HuH-7 (cell line): ENCODE measurements at places on chromosomes 2 and 18.

GRCh38 chr2:155815851-155816250, 516.7 kb downstream of the NR4A2 start:
- peak; percentile 26 for DNase-seq

GRCh38 chr2:73703675-73704074, 33.5 kb downstream of the TPRKB start:
- DNase-seq: no peak

- DNase-seq: peak; percentile 86
Observed at GRCh38 chr2:26345545-26346453, at the start of gene SELENOI. TSS of gene SELENOI (plus strand) at chr2:26346143. CDS start at chr2:26346233, 90 bp downstream.

- DNase-seq: peak; percentile 4
Observed at GRCh38 chr18:63850020-63850419, 37.5 kb upstream of the SERPINB2 start.

GRCh38 chr18:12630136-12630535, 27.8 kb downstream of the SPIRE1 start:
- DNase-seq: no peak

- DNase-seq: no peak
Observed at GRCh38 chr2:226793646-226794045, 6.0 kb downstream of the IRS1 start.

GRCh38 chr18:6624661-6625311, 104.7 kb upstream of the ARHGAP28 start:
- no peak for DNase-seq

GRCh38 chr2:96534141-96534540, 2.4 kb upstream of the ARID5A start:
- no peak for DNase-seq

GRCh38 chr2:59827677-59828076, 725.8 kb downstream of the BCL11A start:
- DNase-seq: no peak

- no peak for DNase-seq
Observed at GRCh38 chr18:22385718-22386117, 32.0 kb downstream of the CTAGE1 start.

DNA sequence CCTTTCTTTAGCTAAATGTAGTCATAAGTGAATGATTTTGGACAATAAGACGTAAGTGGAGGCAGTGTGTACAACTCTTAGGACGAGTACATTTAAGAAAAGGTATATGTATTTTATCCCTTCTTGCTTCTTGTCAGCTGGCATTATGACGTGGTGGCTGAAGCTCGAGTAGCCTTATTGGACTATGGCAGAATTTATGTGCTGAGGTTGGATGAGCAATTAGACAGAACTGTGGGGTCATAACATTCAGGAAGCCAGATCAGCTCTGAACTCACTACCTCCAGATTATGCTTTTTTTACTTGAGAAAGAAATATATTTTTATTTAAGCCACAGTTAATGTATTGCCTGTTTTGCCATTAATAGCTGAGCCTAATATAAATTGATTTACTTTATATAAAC, 661.5 kb downstream of the ERBB4 start:
- DNase-seq: no peak

DNA sequence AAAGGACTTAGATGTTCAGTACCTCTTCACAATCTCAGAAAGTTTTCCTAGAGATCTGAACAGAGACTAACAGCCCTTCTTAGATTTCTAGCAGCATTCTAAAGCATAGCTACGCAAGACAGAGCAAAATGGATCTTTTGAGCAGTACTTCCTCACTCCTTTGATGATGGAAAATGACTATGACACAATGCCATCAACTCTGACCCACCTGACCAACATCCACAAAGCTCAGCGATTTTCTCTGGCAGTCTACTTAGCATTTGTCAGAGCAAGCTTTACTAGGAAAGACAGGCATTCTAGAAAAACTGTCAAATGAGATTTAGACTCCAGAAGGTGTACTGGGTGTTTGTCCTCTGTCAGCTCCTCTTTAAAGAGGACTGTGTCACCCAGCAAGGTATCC, 180.9 kb upstream of the ACVR2A start:
- DNase-seq: no peak

DNA sequence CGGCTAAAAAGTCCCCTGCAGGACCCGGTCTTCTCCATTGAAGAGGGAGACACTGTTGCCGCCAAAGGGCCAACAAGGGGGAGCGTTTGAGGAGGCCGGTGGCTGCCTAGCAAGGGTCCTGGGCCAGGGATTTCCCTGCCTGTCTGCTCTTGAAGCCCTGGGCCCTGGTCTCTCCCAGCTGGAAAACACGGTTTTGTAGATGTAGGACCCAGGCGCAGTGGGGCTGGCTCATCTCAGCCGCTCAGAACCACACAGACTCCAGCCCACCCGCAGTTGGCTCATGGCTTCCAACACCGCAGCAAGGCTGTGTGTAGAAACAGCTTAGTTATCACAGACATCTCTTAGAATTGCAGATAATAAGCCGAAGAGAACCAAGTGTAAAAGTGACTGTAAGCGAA, 57.1 kb upstream of the TWIST2 start:
- DNase-seq: no peak

DNA sequence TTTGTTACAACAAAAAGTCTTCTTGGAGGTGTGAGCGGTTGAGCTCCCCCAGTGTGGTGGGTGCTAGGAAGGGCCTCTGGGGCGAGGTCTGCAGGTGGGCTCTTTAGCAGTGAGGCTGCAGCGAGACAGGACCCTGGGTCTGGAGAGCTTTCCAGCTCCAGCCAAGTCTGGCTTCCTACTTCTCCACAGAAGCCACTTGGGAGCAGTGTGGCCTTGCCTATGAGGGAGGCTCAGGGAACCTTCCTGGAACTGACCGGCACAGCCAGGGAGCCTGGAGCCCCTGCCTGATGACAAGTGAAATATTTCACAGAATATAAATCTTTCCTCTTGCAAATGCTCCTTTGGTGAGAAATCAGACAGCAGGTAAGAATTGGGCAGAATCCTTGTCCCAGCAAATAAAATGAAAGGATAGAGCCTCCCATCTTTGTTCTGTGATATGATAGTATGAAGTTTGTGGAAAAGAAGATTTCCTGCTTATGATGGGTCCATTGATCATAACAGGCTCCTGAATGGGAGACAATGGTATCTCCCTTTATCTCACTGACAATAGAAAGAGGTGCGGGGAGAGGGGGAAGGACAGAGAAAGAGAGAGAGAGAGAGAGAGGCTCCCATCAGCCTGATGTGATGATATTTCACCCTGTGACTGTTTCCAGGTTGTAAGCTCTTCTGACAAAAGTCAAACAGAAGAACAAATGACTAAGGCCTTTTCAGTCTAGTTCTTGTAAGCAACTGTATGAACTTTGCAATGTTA, 289.8 kb upstream of the SPRED2 start:
- DNase-seq: peak; percentile 30

GRCh38 chr2:194539425-194539824, 1117.6 kb upstream of the SLC39A10 start:
- peak; percentile 1 for DNase-seq

DNA sequence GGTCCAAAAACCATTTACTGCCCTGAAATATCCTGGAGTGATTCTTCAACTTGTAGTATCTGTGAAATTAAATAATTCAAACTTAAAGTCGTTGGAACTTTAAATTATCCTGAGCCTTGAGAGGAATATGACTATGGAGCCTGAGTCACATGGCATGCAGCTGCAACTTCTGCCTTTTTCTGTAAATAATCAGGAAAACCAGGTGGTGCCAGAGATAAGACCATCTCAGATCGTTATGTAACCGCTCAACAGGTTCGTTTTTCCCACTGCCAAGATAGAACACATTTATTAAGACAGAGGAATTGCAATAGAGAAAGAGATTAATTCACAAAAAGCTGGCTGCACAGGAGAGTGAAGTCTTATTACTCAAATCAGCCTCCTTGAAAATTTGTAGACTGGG, 876.5 kb downstream of the SUCLG1 start:
- no peak for DNase-seq

DNA sequence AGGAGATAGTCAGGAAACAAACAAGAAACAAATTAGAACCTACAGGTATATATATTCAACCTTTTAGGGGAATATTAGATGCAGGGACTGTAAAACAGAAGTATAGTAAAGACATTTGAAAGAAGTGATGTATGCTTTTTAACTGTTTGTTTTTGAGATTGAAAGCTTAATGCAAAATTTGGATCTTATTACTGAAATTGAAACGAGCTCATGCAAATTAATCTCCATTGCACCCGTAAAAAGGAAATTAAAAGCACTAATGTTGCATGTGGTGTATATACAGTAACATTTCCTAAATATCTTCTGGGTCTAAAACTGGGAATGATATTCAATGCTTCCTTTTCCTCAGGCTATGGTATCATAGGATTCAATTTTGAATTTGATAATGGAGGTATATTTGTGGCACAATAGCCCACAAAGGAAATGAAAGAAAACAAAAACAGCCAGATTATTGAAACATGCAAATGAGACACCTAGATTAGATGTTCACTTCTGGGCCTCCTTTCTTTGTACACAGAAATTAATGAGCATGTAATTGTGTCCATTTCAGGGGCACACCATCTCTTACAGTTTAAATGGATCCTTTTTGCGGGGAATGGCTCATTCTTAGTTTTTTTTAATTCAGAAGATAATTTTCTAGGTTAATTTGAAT, 1.6 kb upstream of the ELOA2 start:
- DNase-seq: no peak

DNA sequence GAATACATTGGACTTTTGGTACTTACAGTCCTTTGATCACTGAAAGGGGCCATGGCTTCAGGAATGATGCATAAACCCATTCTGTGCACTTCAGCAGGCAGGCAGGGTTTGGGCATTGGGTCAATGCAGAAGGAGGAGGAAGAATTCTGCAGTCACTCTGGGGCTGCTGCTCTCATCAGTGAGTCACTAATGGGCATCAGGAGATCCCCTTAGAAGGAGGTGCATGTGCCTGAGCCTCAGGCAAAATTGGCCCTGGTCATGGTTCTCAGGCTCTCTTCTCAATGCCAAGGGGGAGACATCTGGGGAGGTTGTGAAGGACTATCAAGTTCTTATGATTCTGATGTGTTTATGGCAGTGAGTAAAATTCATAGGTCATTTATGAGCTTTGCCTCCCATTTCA, 52.0 kb upstream of the TNP1 start:
- DNase-seq: no peak

GRCh38 chr2:69390471-69390870, 3.4 kb upstream of the GFPT1 start:
- no peak for DNase-seq

DNA sequence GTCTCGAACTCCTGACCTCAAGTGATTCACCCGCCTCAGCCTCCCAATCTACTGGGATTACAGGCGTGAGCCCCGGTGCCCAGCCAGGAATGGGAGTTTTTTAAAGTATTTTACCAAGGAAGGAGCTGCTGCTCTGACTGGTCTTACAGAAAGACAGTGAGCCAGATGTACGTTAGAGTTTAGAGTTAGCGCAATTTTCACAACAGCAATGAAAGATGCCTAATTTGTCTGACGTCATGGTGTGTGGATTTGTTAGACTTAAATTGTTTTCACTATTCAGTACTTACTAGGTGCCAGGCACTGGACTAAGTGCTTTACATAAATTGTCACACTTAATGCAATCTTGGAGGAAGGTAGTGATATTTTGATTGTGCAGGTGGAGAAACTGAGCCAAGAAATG, 12.4 kb upstream of the RPL37A start:
- no peak for DNase-seq

- no peak for DNase-seq
Observed at GRCh38 chr2:86249579-86250391, 50.5 kb downstream of the MRPL35 start.

- no peak for DNase-seq
Observed at GRCh38 chr2:118697781-118698180, 149.7 kb downstream of the EN1 start.

- DNase-seq: no peak
Observed at GRCh38 chr2:147083664-147084063, 761.2 kb upstream of the ACVR2A start.

- DNase-seq: no peak
Observed at GRCh38 chr2:120656273-120656950, 79.3 kb upstream of the GLI2 start.

- no peak for DNase-seq
Observed at GRCh38 chr2:232478571-232479340, 8.9 kb downstream of the ECEL1 start.

- DNase-seq: no peak
Observed at GRCh38 chr2:233280114-233280693, 27.4 kb upstream of the SAG start.

DNA sequence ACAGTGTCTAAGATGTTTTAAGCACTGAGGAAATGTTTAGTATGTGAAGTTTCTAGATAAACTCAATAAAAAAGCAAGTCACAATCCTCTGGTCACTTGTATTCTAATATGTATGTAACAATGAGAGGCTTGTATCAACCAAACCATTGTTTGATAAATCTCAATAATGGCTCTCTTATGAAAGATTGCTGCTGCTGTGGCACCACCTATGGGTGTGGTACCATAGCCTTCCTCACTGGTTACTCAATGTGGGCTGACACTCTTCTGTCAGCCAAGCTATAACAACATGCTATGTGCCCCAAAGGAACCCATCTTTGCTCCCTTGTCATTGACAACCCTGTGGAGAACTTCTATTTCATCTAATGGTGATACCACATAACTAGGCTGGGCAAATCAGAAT, 12.6 kb upstream of the RAB1A start:
- no peak for DNase-seq

DNA sequence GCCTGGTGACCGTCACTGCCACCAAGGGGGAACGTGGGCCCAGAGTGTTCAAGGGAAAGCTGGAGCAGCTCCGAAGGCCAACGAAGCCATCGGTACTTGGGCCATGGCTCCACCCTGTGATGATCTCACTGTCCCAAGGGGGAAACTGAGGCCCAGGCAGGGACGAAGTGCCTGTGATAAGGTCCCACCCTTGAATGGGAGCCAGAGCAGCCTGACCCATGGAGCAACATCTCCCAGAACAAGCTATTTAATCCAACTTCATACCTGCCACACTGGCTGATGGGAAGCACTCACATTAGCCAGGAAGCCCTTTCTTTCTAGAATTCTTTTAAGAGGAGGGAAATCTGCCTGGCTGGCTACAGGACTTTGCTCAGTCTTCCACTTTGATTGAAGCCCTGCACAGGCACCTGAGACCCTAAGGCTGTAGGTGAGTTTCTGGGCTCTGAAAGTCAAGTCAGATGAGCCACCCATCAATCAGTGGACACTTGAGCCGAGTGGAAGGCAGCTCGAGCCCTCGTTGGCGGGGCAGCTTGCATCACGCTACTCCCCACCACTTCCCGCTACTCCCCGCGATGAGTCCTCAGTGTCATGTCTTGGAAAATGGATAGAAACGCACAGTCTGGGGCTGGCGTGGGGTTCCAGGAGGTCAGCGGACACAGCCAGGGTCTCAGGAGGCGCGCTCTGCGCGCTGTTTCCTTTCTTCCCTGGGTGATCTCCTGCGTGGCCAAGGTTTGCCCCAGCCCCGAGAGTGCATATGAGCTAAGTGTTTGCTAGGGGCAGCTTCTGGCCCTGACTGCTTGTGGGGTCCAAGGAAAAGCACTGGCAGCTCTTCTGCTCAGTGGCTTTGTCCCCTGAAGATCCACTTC, 2.5 kb upstream of the HS6ST1 start:
- no peak for DNase-seq

GRCh38 chr2:143477714-143478443, 348.7 kb downstream of the ARHGAP15 start:
- no peak for DNase-seq

DNA sequence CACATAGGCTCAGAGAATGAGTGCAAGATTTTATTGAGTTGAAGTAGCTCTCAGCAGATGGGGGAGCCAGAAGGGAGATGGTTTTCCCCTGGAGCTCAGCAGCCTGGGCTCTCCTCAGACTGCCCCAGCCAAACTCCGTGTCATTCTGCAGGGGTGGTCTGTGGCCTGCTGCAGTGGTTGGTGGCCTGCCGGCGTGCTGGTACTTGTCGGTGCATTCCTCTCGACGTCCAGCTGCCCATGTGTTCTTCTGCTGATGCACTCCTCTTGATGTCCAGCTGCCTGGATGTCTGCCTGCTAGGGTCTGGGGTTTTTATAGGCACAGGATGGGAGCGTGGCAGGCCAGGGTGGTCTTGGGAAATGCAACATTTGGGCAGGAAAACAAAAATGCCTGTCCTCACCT, 25.6 kb upstream of the TMEM17 start:
- DNase-seq: no peak
